ENCODE measurements at places on chromosomes 7 and 10.

GRCh38 chr10:93398528-93398927, 83.6 kb downstream of the MYOF start:
- no peak for DNase-seq

- no peak for DNase-seq
Measured at GRCh38 chr7:98229991-98230745, 18.9 kb downstream of the BHLHA15 start.

GRCh38 chr10:95606922-95607321, 45.8 kb upstream of the SORBS1 start:
- DNase-seq, result no peak

GRCh38 chr7:71695186-71695585, 563.2 kb downstream of the GALNT17 start:
- DNase-seq, result no peak

- no peak for DNase-seq
Measured at GRCh38 chr10:25304606-25305005, 129.8 kb downstream of the GPR158 start.

DNA sequence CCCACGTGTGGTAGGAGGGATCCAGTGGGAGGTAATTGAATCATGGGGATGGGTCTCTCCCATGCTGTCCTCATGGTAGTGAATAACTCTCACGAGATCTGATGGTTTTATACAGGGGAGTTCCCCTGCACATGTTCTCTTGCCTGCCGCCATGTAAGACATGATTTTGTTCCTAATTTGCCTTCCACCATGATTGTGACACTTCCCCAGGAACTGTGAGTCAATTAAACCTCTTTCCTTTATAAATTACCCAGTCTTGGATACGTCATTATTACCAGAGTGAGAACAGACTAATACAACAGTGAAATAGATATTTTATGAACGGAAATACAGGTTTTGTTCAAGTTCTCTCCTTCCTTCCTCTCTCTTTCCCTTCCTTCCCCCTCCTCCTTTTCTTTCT, 15.8 kb downstream of the CALD1 start:
- DNase-seq, result no peak

DNA sequence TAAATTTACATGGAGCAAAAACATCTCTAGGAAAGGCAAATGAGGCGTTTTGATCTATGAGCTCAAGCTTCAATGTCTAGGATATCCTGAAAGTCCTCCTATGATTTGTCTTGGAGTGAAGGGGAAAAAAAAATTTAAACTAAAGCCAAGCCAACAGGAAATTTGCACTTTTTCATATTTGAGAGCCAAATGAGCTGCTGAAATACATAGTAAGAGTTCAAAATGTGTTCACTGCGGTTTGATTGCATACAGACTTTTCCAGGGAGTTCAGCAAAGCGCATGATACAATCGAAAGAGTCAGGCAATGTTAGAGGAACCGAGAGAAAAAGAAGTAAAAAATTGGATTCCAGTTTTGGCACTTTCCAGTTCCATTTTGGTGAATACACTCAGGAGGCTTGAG, 633.4 kb upstream of the MGMT start:
- DNase-seq, result no peak

GRCh38 chr7:73850781-73851207, 8.5 kb upstream of the METTL27 start:
- DNase-seq, result peak; percentile 80

DNA sequence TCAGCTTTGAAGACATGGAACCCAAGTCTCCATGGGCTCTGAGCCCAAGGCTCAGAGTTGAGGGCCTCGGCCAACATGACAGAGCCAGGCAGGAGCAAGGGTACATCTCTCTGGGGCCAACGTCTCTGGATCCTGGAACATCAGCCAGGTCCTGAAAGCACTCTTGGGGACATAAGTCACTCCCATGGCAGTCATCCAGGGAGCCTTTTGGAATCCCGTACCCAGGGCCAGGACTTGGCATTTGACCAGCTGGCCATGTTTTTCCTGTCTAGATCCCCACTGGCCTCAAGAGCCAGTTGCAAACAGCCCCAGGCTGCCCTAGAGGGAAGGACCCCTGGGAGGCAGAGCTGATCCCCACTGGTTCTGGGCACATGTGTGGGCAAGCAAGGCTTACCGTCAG, 4.3 kb upstream of the CXCL12 start:
- no peak for DNase-seq

DNA sequence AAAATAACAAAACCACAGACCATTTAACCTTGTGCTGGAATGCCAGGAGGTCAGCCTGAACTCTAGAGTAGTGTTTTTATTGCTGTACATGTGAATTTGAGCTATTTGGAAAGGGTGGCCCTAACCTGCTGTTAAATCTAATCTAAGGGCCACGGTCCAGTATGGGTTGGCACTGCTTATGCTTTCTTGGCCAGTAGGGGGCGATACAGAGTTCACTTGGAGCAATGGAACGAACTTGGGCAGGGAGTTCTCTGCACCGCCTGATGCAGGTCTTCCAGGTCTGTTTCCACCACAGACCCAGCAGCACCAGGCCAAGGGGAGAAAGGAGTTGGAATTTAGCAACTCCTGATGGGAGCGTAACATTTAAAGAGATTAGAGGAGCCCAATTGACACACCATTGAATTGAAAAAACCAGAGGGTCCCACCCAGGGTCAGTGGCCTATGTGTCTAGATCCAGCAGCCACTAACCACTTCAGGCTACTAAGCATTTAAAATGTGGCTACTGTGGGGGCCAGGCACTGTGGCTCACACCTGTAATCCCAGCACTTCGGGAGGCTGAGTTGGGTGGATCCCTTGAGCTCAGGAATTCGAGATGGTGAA, 75.7 kb upstream of the EFCAB10 start:
- DNase-seq, result peak; percentile 67

GRCh38 chr7:18053941-18054340, 26.3 kb upstream of the PRPS1L1 start:
- DNase-seq, result no peak

DNA sequence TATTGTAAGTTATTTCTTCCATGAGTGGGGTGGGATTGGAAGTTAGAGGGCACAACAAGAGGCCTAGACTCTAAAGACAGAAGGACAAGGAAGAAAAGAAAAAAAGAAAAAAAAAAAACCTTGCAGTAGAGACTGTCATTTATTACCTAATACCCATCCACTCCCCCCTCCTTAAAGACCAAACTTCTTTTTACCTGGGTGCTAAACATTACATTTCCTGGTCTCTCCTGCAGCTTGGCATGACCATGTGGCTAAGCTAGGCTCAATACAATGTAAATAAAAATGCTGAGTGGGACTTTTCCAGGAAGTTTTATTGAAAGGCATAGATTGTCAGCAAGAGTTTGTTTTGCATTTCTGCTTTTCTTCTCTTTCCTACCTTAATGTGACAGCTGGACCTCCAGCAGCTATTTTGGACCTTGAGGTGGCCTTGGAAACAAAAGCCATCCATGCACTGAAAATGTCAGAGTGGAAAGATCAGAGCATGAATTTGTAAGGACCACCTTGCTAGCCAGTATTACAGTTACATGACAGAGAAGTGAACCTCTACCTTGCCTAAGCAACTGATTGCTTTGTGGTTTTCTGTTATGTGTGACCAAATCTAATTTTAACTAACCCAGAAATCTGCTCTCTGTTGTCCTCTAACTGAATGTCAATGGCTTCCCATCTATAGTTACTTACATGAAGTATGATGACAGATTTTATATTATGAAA, 81.3 kb upstream of the SFMBT2 start:
- no peak for DNase-seq

DNA sequence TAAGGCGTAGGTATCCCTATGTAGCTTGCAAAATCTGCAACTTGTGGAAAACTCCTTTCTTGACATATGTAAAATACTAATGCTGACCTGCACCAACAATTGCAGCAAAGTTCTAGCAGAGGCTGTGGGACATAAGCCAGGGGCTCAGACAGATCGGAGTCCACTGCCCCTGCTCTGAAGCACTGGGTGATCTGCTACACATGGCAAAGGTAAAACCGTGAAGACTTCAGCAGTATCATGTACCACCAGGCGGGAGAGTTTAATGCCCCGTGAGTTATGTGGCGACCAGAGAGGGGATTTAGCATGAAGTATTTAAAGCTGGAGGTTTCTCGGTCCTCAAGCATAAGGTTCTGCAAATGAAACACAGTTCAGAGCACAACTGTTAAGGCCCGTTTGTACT, 76.4 kb downstream of the ABCC2 start:
- DNase-seq, result no peak

DNA sequence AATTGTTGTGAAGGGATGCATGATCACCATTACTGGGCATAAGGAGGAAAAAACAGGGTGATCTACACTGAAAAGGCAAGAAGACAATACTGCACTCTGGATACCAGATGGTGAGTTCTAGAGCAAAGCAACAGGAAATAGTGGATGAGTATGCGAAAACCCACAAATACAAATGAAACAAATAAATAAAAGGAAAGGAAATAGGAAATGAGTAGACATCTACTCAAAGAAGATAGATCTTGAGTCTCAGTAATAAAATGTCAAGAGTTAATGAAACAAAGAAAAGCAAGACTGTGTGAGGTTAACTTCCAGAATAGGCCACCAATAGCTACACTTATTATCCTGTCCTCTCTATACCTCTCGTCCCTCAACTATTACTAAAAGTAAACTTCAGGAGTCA, 11.7 kb downstream of the ORC5 start:
- no peak for DNase-seq

- DNase-seq, result no peak
Measured at GRCh38 chr7:76423666-76424412, 911 bp upstream of the ZP3 start.

- no peak for DNase-seq
Measured at GRCh38 chr10:33353334-33353733, 18.9 kb upstream of the NRP1 start.

- no peak for DNase-seq
Measured at GRCh38 chr7:155941688-155942087, 129.4 kb upstream of the SHH start.

- DNase-seq, result peak; percentile 55
Measured at GRCh38 chr7:11620406-11621253, 211.4 kb downstream of the THSD7A start.

GRCh38 chr7:157710396-157710795, 373.6 kb downstream of the DNAJB6 start:
- DNase-seq, result no peak

GRCh38 chr10:58275908-58276307, 6.9 kb downstream of the CISD1 start:
- no peak for DNase-seq

- DNase-seq, result no peak
Measured at GRCh38 chr10:93255546-93255945, 181.9 kb downstream of the CYP26A1 start.

- DNase-seq, result no peak
Measured at GRCh38 chr7:27435461-27435860, 192.9 kb downstream of the EVX1 start.

DNA sequence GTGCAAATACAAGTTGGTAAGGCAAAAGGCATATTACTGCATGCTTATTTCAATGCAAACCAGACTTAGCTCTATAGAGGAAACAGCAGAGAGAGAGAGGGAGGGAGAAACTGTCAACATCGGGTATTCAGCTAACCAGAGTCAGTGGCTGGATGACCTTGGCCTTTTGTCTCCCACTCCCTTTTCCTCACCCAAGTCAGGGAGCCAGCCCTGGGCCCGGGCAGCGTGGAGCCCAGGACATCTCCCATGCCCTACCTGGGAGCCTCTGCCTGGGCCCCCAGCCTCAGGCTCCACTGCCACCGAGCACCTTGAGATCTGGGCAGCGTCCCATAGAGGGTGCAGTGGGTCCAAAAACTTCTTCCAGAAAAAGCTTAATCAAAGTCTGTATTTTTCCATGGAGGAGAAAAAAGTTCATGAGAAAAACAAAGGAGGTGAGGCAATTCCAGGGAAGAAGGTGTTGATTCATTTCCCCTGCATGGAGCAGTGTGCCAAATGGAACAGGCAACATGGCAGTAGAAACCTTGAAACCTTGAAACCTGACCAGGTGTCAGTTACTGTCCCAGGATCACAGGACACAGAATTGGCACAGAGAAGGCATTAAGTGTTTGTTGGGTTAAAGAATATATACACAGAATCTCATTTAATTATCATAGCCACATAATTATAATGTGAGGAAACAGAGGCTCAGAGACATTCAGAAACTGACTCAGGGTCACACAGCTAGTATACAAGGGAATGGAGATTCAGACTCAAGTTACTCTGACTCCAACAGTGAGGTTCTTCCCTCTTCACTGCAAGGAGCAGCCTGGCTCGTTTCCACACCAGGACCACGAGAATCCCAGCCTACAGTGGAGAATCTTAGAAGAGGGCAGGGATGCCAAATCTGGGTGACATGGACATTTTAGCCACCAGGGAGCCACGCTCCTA, 5.8 kb upstream of the NCOA4 start:
- DNase-seq, result no peak

GRCh38 chr10:11425296-11425610, 186.2 kb downstream of the USP6NL start:
- DNase-seq, result no peak

DNA sequence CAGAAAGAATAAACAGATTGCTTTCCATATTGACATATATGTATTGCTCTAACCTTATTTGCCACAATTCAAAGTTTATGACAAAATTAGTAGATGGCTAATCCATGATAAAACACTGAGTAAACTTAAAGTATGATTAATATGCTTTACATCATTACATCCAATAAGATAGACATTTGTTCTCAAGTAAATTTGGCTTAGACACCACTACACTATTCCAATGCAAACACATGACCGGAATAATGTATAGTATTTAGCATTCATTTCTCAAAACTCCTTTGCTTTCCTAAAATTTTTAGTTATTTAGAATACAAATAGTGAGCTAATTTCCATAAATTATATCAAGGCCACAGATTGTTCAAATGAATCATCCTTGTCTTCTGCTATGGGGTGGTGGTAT, 20.2 kb downstream of the SEM1 start:
- no peak for DNase-seq

GRCh38 chr10:4081685-4082111, 296.7 kb upstream of the KLF6 start:
- DNase-seq, result no peak

- no peak for DNase-seq
Measured at GRCh38 chr10:89744026-89744425, 42.6 kb downstream of the KIF20B start.

- DNase-seq, result no peak
Measured at GRCh38 chr10:52261362-52261761, 52.7 kb upstream of the DKK1 start.

DNA sequence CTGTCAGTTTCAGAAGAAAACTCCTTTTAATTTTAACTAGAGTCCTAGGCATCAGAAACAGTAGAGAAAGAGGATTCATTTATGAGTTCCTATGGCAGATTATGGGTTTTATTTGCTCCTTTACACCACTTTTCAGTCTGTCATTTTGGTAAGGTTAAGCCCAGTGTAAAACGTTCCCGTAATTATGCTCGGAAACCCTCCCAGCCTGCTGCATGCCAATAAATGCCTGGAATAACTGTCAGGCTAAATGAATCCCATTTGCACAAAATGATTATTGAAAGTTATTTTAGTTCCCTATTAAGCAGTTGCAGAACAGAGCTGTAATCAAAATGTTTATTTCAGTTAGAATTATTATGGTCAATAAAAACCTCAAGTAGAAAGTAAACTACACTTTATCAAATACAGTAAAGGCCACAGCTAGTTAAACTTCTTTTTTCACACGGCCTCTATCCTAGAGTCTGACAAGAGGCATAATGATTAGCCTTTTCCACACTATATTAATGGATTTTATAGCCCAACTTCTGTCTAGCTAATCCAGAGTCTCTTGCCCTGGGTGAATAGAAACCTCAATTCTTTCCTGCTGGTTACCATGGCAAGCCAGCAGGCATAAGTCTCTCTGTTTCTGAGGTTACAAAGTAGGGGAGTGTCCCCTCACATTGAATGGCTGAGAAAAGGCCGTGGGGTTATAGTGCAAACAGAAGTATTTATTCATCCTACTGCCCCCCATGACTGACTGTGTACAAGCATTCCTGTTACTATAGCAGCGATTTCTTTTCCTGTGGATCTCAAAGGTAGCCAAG, 80.8 kb upstream of the NPVF start:
- DNase-seq, result no peak

- DNase-seq, result no peak
Measured at GRCh38 chr7:130945411-130945811, 211.4 kb upstream of the KLF14 start.

All from A549 (cell line).